Esophagus squamous epithelium (tissue), 5 donors: ENCODE measurements at places on chromosomes 12 and 14.

GRCh38 chr14:98754343-98755020, 517.5 kb downstream of the BCL11B start:
- no peak for DNase-seq

GRCh38 chr12:52086944-52087835, 7.7 kb downstream of the SMIM41 start:
- no peak for DNase-seq

DNA sequence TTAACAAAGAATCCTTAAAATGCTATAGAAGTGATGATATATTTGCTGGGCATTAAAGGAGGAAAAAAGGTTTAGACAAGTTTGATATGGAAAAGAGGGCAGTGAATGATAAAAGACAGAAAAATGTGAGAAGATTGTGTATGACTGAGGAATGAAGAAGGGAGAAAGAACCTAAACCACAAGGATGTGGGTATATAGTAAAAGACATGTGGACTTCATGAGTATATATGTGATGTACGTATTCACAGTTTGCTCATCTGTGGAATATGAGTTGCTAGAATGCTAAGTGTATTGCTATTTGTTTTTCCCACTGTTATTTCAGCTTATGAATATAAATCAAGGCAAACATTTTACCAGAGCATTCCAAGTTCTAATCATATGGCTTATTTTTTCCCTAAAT, 2.1 kb upstream of the SLC16A7 start:
- DNase-seq, result no peak

GRCh38 chr14:30651937-30652336, 29.8 kb downstream of the SCFD1 start:
- DNase-seq, result no peak

DNA sequence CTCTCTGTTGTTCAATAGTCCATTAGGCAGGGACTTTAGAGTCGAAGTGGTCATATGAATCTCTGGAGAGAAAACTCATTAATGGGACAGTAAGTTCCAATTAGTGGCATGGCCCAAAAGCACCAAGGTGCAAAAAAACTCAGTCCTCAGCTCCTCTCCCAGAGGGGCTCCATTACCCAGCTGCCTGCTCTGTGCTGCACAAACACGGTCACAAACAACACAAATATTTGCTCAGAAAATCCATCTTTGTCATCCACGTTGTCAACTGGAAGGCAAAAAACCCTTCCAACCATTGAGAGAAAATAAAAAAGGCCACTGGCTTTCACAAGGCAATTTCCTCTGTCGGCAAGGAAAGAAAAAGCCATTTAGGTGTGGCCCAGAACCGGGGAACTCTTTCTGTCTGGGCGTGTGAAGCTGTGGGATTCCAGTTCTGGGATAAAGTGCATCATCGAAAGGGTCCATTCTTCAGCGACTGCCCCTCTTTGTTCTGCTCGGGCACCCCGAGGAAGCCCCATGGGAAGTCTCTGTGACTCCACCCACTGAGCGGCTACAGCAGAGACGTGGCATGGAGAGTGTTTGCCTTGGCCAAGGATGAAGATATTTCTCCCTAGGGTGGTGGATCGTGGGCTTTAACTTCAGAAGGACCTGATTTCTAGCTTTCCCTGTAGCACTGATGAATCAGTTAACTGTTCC, 137.6 kb downstream of the VRK1 start:
- no peak for DNase-seq

DNA sequence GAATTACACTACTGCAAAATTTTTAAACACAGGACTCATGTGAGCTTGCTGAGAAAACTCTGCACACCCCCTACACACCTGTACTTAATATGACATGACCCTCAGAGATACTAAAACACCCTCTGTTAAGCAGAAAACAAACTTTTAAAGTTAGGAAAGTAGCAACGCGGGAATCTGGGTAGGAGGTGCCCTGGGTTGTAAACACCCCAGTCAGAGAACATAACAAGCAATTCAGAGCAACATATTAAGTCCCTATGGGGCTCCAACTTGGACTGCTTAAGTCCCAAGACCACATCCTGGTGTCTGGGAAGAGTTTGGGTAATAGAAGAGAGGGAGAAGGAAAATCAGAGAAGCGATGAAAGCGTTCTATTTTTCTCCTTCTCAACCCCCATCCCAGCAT, 1.2 kb downstream of the ATF7 start:
- no peak for DNase-seq

GRCh38 chr14:87805315-87805723, 187.7 kb downstream of the GALC start:
- DNase-seq, result no peak

DNA sequence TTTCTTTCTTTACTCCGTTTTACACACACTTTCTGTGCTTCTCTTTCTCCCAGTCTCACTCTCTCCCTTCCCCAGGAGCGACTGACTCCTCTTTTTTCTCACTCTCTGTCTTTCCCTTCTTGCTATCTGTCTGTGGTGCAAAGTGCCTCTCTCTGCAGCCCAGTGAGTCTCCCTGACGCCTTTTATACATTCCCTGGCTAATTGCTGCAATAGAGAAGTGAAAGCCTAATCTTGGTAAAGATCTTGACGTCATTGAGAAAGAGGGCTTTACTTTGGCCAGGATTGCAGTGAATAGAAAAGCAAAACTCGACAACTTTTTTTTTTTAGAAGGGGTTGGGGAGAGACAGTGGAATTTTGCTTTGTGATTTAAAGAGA, 706 bp upstream of the DIO2 start:
- no peak for DNase-seq

DNA sequence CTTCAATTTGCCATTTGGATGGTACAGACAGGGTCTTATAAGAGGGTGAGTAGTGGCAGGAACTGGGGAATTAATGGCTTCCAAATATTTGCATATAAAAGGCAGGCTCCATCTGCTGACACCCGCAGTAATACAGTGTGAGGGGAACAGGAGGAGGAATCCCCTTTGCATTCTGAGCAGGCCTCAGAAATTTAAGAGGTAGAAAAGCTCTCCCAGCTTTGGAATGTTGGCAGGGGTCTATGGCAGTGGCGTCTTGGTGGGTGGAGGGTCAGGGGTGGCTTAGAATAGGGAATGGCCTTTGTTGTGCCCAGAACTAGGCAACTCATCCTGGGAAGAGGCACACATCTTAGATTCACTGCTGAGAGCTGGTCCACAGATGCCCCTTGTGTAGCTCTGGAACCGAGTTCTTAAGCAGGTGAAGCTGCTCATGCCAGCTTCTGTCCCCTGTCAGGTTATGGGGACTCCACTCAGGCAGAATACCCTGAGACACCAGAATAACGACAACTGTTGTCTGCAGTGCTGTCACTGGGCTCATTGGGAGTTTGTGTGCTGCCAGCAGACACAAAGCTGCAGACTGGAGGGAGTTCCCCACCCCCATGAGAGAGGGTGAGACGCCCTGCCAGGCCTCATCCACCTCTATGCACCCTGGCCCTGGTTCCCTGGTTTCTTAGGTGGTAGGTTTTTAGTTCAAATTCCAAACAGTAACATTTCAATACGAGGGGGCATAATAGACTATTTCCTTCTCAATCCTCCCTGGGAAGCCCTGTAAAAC, 190.2 kb downstream of the MON2 start:
- DNase-seq, result no peak

DNA sequence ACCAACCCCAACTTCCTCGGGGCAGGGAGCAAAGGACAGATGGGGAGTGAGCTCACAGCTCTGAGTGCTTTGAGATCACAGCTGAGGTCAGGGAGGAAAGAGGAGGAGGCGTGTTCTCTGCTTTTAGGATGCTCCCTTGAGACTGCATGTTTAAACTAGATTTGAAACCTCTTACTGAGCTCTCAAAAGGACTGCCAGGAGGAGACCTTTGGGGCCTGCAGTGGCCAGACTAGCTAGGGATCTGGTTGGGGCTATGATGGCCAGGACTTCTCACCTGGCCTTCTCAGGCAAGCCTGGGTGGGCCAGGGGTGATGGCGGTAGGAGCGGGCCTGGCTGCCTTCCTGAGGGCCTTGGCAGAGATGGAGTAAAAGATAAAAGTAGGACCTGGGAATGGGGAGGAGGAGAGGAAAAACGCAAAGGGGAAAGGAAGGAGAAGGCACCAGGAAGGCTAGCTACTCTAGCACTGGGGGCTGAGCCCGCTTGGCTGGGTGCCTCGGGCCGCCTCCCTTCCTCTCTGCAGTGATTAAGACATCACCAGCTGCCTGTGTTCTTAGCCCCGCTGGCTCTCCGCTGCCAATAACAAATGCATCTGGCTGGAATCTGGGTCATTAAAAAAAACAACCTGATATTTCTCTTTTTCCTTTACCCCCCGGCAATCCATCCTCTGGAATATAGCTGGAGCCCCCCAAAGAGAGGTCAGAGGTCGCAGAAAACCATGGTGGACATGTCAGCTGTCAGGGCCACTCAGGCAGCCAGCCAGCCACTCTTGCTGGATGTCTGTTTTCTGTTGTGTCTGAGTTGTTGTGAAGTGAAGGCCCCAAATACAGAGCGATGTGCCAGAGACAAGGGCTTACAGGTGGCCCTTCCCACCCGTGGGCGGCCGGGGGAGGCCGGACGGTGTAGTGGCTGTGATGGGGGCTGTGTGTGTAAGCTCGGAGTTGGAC, 141.3 kb downstream of the TSPAN9 start:
- DNase-seq, result no peak

GRCh38 chr14:73242357-73242901, 5.1 kb downstream of the PAPLN start:
- no peak for DNase-seq

GRCh38 chr12:110304061-110304551, 23.1 kb downstream of the ATP2A2 start:
- no peak for DNase-seq

DNA sequence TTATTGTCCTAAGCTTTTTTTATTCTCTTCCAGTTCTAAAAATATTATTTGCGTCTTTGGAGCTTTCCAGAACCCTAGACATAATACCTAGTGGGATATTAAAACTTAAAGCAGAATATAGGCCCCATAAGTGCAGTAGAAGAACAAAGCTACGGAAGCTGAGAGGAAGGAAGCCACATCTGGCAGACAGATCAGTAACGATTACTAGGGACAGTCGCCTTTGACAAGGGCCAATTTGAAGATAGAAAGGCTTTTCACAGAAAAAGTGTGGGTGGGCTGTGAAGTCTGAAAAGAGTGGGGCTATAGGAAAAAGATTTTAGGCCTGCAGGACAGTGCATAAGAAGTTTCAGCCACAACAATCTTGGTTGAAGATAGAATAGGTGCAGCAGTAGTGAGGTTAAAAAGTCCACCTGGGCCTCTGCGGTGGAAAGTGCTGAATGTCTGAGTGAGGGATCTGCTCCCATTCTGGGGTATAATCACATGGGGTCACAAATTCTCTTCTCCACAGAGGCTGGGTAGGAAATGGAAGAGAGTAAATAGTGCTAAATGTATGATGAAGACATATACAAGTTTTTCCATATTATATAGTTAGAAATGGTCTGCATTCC, 114.5 kb downstream of the CMAS start:
- DNase-seq, result no peak

GRCh38 chr12:129779033-129779432, 124.8 kb downstream of the TMEM132D start:
- DNase-seq, result no peak

- DNase-seq, result no peak
These were observed 1140.7 kb upstream of the TMEM132C start for GRCh38 chr12:127126260-127126628.

DNA sequence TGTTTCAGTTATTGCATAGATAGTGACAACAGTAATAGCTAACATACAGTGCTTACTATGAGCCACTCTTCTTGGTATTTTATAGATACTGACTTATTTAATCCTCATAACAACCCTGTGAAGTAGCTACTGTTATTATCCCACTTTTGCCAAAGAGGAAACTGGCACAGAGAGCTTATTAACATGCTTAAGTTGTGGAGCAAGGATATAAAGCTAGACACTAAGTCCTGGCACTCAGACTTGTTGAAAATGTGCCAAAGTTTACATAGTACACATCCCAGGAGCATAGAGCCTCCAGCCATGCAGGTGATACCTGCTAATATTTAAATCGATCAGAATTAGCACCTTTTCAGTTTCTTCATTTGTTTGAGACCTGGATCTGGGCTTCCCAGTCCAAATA, 41.8 kb downstream of the VEZT start:
- DNase-seq, result no peak

- no peak for DNase-seq
These were observed 44.5 kb downstream of the TECPR2 start for GRCh38 chr14:102407258-102407657.

DNA sequence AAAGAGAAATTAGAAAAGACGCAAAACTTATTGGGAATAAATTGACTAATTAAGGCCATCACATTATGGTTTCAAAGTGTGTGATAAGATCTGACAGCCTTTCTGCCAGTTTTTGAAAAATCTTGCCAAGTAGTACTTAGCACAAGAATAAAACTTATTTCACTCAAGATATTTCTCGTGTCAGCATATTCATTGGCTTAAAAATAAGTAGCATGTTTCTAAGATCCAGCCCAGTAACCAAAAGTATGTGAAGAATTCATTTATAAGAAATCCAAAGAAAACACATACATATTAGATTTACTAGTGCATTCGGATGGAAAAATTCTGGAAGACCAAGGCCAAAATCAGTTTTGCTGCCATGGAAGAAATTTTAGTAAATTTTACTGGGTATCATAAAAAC, 1135.0 kb downstream of the GALC start:
- DNase-seq, result no peak

- no peak for DNase-seq
These were observed 216.5 kb upstream of the BTG1 start for GRCh38 chr12:92362126-92362525.

GRCh38 chr12:52166672-52167071, 25.1 kb downstream of the KRT80 start:
- no peak for DNase-seq

DNA sequence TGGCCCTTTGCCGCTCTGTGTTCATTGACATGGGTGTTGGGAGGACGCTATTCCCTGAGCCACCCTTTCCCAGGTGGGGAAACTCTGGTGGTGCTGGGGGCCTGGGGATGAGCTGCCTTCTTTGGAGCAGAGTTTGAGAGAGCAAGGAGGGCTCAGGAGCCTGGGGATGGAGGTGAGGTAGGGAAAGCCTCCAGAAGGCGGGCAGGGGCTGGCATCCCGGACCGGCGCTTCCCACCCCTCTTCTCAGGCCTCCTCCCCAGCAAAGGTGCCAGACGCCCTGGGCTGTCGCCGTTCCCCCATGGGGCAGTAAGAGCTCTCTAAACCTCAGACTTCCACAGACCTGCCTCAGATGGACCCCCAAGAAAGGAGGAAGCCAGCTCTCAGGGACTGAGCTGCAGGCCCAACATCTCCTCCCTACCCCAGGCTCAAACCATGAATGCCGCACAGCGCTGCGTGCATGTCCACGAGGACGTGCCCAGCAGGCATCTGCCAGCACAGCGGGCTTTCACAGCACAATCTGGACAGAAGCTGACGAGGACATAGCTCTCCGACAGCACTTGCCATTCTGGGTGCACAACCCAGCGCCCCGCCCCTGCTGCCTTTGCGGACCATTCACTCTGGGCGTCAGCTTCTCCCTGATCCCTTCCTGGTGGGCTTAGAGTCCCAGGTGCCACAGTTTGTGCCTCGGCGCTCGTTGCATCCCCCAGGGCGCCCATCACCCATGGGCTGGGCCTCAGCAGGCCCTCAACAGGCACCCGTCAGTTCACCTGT, 14.9 kb upstream of the TTC7B start:
- DNase-seq, result no peak

- DNase-seq, result no peak
These were observed 75.7 kb downstream of the HSD17B6 start for GRCh38 chr12:56838621-56839488.

- DNase-seq, result no peak
These were observed 3.5 kb upstream of the FAR2 start for GRCh38 chr12:29145372-29146170.

- DNase-seq, result no peak
These were observed 9.1 kb downstream of the FIGNL2 start for GRCh38 chr12:51839310-51839947.

- no peak for DNase-seq
These were observed 4.9 kb upstream of the MAX start for GRCh38 chr14:65107200-65107599.

- no peak for DNase-seq
These were observed at the start of gene ACVRL1 for GRCh38 chr12:51907083-51907855. Gene ACVRL1 (plus strand): TSS chr12:51907504. CDS start chr12:51912475, 4,971 bp downstream.
